ENCODE measurements at places on chromosomes 6 and 20.

DNA sequence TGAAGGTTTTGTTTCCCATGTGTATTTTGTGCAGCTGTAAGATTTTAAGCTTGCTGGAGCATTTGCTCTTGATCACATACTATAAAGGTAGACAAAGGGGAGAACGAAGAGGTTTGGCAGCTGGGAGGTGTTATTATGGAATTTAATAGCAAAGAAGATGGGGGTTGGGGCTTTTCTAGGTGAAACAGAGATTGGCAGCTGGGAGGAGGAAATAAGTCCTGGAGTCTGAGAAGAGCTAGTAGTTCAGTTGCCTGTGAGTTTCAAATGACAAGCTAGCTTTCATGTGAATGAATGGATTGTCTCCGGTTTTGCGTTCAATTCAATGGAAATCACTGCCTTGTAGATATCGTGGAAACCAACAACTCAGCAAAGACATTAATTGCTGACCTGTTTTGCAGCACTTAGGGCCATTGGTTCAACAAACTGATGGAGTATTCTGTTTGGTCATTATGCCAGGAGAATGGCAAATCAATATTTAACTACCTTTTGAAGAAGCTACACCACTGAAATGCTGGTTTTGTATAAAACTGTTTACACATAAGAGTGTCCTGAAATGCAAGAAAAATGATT is 38.1 kb upstream of the FLRT3 start:
- no peak for DNase-seq

GRCh38 chr20:43903953-43904826 is 10.5 kb upstream of the TOX2 start:
- DNase-seq: no peak

- no peak for DNase-seq
Observed at GRCh38 chr6:3377536-3378397, 79.1 kb downstream of the SLC22A23 start.

DNA sequence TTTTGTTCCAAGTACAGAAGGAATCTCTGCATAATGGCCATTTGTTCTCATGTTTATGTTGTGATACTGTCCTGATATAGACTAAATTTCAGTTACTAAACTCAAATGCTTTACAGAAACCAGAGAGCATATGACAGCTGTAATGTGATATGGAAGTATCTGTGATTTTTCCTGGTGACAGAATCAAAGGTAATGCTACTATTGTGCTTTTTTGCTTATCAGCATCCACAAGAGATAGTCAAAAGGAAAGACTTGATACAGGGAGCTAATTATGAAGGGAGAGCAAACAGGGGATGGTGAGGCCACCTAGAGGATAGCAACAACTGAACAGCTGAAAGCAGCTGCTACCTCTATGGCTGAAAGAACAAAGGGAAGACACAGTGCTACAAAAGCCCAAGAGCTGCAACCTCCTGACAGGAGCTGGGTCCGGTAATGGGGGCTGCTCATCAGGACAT is 181.4 kb downstream of the PHF3 start:
- DNase-seq: no peak

DNA sequence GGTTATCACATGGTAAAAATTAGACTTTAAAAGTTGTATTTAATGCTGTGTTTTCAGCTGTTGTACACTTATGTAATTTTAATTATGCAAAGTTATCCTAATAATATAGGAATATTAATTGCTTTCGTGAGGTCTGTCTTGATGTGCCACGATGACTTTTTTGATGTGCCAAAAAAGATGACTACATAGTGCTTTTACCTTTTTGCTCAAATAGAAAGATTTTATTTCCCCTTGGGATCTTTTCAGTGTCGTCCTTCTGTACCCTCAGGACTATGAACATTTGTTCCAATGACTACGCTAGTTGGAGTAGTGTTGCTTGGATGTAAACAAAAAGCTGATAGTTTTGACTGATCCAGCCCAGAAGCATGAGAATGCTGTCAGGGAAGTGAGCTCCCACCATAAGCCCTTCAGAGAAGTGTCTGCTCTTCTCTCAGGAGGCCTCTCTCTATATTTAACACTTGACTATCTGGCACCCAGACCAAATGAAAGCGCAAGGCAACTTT is 1.2 kb upstream of the CD164 start:
- no peak for DNase-seq

DNA sequence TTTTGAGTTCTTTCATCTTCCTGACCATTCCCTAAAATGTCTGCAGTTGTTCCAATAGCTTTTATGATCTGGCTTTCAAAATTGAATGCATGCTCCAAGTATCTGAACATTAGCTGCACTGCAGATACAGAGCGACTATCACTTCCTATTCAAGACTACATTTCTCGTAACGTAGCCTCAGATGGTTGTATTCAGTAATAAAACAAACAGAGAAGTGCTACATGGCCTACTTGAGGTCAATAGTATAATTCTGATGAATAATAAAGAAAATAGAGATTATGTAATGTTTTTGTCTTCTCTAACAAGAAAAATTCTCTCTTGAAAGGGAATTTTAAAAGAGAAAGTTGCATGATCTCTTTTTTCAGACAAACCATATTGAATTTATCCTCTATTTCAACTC is 333.9 kb upstream of the IRAK1BP1 start:
- no peak for DNase-seq

DNA sequence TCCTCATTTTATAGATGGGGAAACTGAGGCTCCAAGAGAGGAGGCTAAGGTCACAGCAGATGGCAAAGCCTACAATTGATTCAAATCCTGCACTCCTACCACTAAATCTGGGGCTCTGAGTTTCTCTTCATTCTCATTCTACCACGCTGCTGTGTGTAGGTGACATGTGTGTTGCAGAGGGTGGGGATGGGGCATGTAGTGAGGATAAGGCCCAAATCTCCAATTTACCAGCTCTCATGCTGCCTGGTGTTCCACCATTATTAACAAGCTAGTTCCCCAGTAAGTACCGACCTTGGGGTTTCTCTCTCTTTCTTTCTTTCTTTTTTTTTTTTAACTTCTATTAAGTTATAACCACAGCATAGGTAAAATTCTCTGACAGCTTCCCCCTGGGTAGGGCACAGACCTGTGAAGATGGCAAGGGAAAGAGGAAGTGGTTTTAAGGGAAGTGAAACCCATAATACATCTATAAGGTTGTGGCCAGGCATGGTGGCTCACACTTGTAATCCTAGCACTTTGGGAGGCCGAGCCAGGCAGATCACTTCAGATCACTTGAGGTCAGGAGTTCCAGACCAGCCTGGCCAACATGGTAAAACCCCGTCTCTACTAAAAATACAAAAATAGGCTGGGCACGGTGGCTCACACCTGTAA is 13.0 kb upstream of the MATN4 start:
- DNase-seq: no peak

DNA sequence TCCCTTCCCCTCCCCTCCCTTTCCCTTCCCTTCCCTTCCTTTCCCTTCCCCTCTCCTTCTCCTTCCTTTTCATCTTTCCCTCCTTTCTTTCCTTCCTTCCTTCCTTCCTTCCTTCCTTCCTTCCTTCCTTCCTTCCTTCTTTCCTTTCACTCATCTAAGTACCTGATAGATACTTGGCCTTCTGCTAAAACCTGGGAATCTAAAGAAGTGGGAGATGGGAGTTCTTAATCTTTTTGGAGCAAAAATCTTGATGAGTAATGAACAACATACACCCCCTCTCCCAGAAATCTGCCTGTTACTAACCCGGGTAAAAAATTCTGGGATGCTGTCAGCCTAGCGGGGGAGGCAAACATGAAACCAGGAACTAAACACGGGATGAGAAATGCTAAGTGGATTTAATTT is 100.7 kb downstream of the VEGFA start:
- no peak for DNase-seq

DNA sequence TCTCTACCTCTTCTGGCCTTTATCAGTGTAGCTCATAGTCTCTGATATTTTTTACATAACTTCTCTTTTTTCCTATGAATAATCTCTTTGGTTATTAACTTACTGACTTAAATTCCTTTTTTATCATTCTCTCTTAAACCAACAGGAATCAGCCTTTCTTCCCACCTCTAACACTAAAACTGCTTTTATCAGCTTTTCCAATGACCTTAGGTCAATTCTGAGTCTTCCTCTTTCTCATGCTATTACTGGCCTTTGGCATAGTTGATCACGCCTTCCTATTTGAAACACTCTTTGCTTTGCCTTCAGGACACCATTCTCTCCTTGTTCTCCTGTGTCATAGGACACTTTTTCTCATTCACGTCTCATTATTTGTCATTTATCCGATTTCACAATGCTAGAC is 8.1 kb upstream of the HINT3 start:
- no peak for DNase-seq

- no peak for DNase-seq
Observed at GRCh38 chr6:97269821-97270220, 13.2 kb downstream of the MMS22L start.

DNA sequence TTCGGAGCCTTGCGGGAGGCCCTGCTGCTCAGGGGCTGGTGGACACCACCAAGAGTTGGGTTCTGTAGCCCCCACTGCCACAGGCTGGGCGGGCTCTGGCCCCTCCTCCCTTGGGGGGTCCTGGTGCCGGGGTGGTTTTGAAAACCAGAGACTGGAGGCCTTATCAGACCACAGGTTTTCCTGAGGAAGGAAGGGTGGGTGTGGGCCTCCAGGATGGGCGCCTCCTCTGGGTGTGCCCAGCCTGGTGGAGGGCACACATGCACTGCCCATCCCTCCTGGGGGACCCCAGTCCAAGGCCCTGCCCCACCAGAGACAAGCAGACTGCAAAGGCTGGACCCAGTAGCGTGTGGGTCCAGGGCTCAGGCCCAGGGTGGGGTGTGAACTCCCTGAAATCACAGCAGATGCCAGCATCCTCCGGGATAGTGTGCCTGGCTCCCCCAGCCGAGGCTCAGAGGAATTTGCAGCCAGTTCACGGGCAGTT is 13.5 kb upstream of the ZBTB46 start:
- no peak for DNase-seq

DNA sequence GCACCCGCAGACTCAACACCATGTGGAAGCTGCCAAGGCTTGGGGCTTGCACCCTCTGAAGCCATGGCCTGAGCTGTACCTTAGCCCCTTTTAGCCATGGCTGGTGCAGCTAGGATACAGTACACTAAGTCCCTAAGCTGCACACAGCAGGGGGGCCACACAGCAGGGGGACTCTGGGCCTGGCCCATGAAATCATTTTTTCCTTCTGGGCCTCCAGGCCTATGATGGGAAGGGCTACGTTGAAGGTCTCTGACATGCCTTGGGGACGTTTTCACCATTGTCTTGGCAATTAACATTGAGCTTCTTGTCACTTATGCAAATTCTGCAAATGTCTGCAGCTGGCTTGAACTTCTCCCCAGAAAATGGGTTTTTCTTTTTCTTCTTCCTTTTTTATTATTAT is 103.3 kb downstream of the SLC16A10 start:
- DNase-seq: no peak

- DNase-seq: no peak
Observed at GRCh38 chr6:127288705-127289104, 22.0 kb downstream of the RNF146 start.

GRCh38 chr6:69835414-69836179 is 30.8 kb upstream of the COL19A1 start:
- DNase-seq: no peak

DNA sequence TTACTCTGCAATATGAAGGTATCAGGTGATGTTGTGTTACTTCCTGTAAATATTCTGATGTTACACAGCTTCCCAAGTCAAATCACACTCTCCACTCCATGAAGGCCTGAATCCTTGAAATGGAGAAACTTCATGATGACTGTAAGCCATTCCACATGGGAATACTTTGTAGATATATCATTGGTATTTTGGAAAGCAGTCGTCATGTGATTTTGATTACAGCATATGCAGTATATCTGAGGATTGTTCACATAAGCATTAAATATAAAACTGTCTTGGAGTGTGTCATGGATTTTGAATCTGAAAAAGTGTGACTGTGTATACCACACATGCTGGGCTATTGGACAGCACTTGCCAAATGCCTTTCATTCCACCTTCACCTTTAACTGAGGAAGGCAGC is 118.3 kb upstream of the EXOC2 start:
- no peak for DNase-seq

DNA sequence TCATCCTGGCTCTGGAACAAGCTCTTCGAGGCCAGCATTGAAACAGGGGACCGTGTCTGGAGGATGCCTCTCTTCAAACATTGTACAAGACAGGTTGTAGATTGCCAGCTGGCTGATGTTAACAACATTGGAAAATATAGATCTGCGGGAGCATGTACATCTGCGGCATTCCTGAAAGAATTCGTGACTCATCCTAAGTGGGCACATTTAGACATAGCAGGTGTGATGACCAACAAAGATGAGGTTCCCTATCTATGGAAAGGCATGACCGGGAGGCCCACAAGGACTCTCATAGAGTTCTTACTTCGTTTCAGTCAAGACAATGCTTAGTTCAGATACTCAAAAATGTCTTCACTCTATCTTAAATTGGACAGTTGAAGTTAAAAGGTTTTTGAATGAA is 3.6 kb upstream of the CDKN1A start:
- no peak for DNase-seq

- no peak for DNase-seq
Observed at GRCh38 chr6:39855356-39855995, 63.3 kb downstream of the DAAM2 start.

- no peak for DNase-seq
Observed at GRCh38 chr6:97460394-97461080, 177.5 kb upstream of the MMS22L start.

GRCh38 chr20:32976746-32977145 is 27.5 kb downstream of the SUN5 start:
- no peak for DNase-seq

GRCh38 chr6:37501632-37502491 is 2.2 kb upstream of the CCDC167 start:
- DNase-seq: no peak

- no peak for DNase-seq
Observed at GRCh38 chr6:151179321-151179720, 60.4 kb upstream of the AKAP12 start.

GRCh38 chr6:159098636-159099106 is 53.9 kb upstream of the TAGAP start:
- DNase-seq: no peak

DNA sequence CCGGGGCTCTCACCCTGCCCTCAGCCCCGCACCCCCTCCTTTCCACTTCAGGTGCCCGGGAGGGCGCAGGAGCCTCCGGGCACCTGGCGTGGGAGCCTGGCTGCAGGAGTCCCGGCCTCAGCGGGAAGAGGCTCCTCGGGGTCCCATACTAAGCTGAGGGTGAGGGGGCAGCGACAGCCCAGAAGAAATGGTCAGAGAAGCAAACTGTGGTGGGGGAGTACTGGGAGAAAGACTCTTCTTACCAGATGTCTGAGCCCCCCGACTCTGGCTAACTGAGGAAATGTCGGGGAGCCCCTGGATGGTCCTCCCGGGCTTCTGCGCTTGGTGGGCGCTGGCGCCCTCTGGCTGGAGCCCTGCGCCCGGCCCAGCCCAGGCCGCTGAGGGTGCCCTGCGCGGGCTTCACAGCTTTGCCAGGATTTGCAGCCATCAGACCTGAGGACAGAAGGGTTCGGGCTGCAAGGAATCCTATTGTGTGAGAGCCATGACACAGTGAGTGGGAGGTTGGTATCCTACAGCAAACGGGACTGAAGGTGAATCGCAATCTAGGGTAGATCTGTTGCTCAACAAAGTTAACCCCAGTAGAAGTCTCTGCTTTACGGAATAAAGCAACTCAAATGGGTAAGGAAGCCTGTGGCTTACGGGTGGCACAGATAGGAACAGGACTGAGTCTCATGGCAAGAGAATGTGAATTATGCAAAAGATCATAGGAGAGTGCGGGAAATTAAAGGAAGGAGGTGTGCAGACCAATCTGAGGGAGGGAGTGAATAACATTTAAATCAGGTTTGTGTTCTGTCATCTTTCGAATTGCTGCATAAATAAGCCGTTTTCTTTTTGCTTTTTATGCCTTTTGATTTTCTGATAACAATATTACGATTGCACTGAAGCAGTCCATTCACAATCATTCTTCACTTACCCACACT is 639 bp upstream of the RCAN2 start:
- DNase-seq: no peak

GRCh38 chr6:15284743-15285142 is 38.9 kb downstream of the JARID2 start:
- no peak for DNase-seq
